Stimulated activated CD4-positive, alpha-beta T cell treated with anti-CD3 and anti-CD28 coated beads, TNF-alpha, amount 100 ng/mL, for 24 hours (primary cell): ENCODE measurements at places on chromosomes 4 and X.

GRCh38 chr4:1477045-1477840, 71.0 kb upstream of the NKX1-1 start:
- DNase-seq, result no peak

GRCh38 chr4:33628296-33628695, 2616.0 kb downstream of the ARAP2 start:
- no peak for DNase-seq

GRCh38 chr4:3472411-3473141, 9.5 kb downstream of the DOK7 start:
- DNase-seq, result no peak

DNA sequence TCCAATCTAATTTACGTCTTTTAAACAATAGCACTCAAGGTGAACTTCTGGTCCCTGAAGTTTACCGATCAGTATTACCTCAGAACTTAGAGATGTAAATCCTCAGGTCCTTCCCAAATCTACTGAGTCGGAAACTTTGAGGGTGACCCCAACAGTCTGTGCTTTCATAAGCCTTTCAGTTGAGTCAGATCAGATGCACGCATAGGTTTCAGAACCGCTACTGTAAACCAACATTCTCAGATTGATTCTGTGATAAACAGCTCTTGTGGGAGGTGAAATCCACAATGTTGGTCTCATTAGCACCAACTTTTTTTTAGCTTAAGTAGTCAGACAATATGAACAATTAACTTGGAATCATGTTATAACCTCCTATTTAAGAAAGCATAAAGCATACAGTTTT, 86.0 kb downstream of the WWC2 start:
- DNase-seq, result no peak

- DNase-seq, result no peak
Measured at GRCh38 chr4:53633608-53634007, 42.3 kb upstream of the LNX1 start.

- no peak for DNase-seq
Measured at GRCh38 chr4:140243278-140243753, 89.3 kb upstream of the MAML3 start.

DNA sequence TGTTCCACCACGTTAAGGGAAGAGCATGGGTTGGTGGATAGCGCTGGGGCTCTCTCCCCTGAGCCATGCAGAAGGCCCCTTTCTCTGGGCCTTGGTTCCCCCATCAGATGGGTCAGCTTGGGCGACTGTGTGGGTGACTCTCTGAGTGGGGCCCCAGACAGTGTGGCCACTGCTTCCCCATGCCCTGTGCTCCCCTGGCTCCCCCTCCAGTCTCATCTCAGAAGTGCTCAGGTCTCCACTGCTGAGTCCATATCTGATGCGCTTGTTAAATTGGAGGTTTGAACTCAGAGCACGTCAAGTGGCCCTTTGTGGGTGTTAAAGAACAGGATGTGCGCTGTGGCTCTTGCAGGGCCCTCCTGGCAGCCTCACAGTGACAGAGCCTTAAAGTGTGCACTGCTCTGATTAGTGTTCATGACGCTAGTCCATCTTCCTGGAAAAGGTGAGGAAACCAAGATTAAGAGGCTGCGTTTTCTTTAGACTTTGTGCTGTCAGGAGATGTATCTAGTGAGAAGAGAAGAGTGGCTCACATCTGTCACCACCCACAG, 59.8 kb downstream of the NELFA start:
- no peak for DNase-seq

GRCh38 chr4:155762334-155762733, 3.5 kb downstream of the GUCY1B1 start:
- DNase-seq, result no peak

- no peak for DNase-seq
Measured at GRCh38 chr4:186216465-186217024, 10.8 kb upstream of the KLKB1 start.

GRCh38 chr4:37715889-37716402, 29.8 kb upstream of the RELL1 start:
- no peak for DNase-seq

DNA sequence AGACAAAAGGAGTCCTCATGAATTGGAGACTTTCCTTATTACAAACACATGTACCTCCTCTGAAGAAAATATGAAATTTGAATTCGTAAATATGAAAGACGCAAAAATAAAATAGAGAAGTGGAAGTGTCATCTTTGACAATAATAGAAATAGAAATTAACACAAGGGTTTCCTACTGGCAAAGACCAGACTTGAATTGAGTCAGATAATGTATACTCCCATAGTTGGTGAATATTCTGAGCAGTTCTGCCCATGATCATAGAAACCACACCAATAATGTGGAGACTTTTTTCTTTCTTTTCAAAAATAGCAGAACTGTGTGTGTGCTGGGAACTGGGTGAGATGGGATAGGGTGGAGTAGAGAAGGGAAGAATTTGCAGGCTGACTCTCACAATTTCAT, 277.7 kb upstream of the TET2 start:
- no peak for DNase-seq

DNA sequence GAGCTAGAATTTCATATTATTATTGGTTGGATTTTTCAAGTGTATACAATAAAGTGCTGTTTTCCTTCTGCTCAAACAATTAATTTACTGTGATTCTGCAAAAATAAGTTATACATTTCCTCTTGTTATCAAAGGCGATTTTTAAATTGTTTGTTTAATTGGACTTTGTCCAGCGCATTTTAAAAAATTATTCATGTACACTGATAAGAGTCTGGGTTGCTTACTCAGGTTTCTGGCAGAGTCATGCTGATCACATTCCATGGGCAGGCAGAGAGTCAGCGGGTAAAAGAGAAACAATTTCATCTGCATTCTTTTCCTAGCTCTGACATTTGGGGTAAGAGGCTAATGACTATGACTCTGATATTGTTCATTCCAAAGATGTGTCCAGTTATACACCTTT, 8.9 kb downstream of the FAT4 start:
- no peak for DNase-seq

DNA sequence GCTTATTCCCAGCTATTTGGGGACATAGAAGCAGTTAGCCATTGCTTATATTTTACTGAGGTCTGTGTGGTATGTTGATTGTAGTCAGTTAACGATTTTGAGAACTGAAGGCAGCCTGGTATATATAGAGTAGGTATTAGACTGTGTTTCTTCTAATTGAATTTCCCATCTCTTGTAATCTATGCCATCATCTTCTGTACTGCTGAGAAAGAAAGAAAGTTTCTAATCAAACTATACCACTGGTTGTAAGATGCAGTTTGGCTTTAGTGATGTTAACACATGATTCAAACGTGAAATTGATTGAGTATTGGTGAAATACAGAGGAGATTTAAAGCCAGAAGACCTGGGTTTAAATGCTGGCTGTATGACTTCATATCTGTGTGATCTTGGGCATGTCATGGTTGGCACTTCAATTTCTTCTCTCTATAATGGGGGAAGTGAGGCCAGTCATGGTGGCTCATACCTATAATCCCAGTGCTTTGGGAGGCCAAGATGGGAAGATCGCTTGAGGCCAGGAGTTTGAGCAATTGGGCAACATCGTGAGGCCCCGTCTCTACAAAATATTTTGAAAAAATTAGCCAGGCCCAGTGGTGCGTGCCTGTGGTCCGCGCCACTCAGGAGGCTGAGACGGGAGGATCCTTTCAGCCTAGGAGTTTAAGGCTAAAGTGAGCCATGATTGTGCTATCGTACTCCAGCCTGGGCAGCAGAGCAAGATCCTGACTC, 11.6 kb downstream of the HTT start:
- no peak for DNase-seq

GRCh38 chr4:6154875-6155274, 45.5 kb downstream of the JAKMIP1 start:
- no peak for DNase-seq

GRCh38 chr4:170270628-170271027, 180.9 kb upstream of the AADAT start:
- DNase-seq, result no peak

GRCh38 chr4:89142691-89143669, 31.6 kb downstream of the TIGD2 start:
- no peak for DNase-seq

- no peak for DNase-seq
Measured at GRCh38 chr4:153204728-153205648, 745 bp downstream of the TRIM2 start.

DNA sequence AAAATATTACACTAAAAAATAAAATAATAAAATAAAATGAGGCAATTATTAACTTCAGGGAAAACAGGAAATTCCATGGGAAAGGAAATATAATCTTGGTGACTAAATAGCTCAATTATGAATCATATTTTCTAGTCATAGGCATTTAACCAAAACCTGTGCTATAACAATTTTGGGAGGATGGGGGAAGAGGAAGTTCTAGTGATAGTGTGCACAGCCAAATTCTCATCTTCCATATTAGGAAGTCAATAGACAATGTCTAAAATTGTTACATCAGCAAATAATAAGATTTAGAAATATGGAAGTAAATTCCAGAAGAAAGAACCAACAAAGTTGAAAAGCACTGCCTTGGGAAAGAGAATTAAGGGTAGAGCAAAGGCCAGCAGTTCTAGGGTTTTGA, 2.8 kb downstream of the AWAT2 start:
- DNase-seq, result no peak

DNA sequence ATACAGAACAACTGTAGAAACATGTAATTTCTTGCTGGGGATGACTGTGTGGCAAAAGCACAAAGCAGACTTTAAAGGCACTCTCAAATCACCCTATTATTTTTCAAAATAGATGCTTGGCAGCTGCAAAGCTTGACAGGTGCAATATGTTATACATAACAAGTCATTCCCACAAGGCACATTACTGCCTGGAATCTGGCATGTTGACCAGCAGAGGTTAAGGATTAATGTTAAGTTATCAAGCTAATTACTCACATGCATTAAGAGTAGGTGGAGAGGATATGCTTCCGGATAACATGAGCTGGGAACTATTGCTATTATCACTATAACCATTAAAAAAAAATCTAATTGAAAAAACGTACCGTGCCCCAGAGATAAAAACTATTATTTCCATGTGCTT, 17.8 kb downstream of the ANOS1 start:
- DNase-seq, result no peak

DNA sequence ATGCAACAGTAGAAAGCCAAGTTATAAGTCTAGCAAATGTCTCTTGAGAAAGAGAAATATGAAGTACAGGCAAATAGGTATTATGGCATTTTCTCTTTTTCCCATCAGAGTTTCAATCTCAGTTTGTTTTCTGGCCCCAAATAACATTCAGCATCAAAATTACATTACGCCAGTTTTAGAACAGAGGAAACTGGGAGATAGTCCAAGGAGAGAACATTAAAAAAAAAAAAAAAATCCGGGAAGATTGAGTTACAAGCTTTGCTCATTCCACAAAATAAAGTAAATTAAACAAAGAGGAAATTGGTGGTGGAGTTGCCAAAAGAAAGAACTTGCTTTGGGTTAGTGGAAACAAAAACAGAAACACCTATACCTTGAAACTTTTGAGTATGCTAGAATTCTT, 50.4 kb upstream of the IL13RA2 start:
- DNase-seq, result no peak

GRCh38 chr4:99878604-99879003, 15.6 kb downstream of the LAMTOR3 start:
- no peak for DNase-seq

DNA sequence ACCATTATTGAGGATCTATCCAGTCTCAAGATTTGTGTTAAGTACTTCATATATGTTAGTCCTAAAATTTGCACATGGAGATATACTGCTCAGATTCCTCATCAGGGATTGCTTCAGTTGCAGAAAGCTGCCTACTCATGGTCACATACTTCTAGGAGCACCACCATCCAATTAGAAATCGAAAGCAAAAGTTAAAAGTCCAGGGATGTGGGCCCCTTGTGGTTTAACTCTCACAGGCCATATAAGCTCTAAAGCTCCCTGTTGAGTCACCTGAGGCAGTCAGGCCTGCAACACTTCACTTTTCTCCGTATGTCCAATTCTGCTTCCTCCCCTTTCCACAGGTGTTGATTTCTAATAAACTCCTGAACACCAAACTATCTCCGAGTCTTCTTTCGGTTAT, 84.2 kb downstream of the CNOT6L start:
- no peak for DNase-seq

- no peak for DNase-seq
Measured at GRCh38 chr4:107719207-107719921, 670 bp downstream of the PAPSS1 start.

DNA sequence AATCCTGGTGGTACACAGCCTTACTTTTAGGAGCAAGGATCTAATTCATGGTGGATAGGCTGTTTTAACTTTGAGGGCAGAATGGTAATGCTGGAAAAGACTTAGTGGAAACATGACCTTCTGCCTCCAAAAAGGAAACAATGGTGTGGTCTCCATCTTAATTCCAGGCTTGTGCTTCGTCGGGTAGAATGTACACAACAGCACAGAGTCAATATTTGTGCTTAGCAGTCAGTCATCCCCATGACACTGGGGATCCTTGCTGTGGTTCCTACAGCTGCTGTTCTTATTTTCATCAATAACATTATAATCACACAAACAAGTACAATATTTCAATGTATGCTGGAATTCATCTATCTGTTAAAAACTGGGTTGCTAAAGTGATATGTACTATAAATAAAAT, 104.4 kb downstream of the HHIP start:
- no peak for DNase-seq

DNA sequence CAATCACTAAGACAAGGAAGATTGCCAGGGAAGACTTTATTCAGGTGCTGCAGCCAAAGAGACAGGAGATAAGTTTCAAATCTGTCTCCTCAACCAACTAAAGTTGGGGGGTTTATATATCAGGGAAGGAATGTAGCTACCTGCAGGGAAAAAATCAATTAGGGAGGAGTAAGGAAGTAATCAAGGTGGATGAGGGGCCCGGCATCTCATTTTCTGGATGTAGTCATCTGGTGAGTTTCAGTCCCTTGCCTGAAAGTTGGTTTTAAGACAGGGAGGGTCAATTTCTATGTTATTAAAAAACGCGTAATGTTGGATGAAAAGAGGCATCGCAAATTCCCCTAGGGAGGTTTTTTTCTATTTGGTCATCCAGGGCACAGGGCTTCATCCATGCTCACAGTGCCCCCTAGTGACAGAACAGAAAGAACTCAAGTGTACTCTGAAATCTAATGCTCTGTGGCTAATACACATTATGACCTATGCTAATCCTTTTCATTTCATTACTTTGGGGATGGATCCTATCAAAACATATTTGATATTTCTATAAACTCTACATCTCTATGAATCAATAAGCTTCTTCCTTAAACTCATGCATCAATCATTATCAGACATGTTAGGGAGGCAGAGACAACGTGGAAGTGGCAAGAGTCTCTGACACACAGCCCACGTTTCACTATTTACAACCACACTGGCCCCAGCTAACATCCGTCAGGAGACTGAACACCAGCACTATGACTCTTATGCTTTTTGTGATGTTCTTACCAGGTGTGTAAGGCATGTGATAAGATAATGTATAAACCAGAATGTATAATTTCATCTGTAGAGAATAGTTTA, 1577.0 kb upstream of the TENM3 start:
- no peak for DNase-seq

- no peak for DNase-seq
Measured at GRCh38 chr4:82951196-82951595, 50.7 kb downstream of the THAP9 start.

GRCh38 chr4:87849612-87850011, 16.8 kb downstream of the MEPE start:
- no peak for DNase-seq
